Esophagus squamous epithelium (tissue), 5 donors: ENCODE measurements at places on chromosomes 5 and 9.

- DNase-seq: no peak
Measured at GRCh38 chr5:59724482-59725391, 168.8 kb downstream of the PDE4D start.

GRCh38 chr9:4164356-4164755, 135.5 kb downstream of the GLIS3 start:
- no peak for DNase-seq

DNA sequence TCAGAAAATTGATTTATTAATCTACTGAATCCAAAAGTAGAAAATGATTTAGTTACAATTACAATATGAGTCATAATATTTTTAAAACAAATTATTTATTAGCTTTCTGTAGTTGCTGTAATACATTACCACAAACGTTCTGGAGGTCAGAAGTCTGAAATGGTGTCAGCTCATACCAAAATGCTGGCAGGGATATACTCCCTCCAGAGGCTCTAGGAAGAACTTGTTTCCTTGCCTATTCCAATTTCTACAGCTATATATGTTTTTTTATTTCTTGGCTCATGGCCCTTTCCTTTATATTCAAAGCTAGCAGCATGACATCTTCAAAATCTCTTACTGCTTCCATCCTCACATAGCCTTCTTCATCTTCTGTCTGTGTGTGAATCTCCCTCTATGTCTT, 667.9 kb upstream of the ITGA1 start:
- no peak for DNase-seq

DNA sequence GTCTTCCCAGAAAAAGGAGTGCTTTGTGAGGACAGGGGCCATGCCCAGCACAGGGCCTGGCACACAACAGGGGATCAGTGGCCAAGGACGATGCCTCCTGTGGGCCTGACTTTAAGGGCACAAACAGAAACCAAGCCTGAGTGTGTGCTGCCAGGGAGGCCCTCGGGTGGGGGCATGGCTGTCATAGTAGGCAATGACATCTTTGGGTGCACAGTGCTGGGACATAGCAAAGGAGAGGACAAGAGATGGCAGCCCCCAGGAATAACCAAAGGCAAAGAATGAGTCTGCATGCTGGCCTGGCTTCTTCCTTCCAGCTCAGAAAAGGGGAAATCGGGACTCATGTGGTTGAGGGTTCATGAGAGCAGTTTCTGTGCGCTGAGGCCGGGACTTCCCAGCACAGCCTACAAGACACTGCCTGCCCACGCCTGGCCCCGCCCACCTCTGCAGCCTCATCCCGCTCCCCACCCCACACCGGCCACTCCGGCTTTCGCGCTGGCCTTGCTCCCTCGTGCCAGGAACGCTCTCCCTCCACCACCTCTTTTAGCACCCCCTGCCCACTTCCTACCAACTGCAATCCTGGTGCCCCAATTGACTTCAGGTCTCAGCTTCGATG, 13.8 kb upstream of the LHX2 start:
- DNase-seq: no peak

GRCh38 chr5:150347451-150347850, 10.0 kb upstream of the TCOF1 start:
- DNase-seq: no peak

DNA sequence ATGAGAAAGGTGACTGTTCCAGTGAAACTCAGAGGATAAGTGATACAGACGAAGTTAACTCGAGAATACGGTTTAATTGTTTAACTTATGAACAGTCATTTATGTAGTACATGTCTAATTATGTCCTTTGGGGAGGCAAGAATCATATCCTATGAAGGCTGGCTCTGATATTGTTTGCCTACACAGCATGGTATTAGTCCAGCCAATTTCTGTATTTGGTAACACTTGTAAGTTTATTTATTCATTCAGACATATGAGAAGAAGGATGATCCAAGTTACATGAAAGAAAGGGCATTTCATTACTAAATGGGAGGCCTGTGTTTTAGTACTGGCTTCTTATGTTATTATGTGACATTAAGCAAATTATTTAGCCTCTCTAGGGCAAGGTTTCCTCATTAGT, 199.7 kb downstream of the NNT start:
- no peak for DNase-seq

- DNase-seq: no peak
Measured at GRCh38 chr5:99068944-99069650, 140.3 kb upstream of the CHD1 start.

DNA sequence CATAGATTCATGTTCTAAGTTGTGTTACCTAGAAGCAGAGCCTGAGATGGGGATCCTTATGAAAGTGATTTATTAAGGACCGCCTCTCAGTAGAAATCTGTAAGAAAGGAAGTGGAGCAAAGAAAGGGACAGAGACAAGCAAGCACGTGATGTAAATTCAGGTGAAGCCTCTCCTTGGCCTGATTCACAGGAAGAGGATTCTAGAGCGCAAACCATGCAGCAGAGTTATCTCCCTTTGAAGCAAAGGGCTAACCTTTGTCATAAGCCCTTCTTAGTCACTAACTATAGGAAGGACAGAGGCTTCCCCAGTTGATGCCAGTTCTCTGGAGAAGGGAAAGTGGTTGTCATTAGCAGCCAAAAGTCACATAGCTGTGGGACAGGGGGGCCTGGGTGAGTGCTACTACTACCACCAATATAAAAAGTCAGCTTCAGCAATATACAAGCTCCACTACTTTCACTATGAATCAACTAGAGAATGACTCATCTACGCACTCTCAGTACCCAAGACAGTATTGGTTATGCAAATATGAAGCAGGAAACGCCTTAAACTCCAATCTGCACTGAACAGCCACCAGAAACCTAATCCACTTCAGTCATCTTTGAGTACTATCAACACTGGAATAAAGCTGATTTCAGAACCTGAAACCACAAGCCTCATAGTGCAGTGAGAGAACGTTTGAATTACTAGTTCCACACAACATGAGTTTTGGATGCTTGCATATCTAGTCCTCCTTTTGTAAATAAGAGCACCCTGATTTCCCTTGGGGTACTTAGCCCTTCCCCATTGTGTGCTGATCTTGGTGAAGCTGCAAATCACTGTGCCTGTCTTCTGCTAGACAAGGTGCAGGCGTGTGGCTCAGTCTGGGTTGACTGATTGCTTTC, 162.7 kb downstream of the ZNF608 start:
- DNase-seq: no peak

DNA sequence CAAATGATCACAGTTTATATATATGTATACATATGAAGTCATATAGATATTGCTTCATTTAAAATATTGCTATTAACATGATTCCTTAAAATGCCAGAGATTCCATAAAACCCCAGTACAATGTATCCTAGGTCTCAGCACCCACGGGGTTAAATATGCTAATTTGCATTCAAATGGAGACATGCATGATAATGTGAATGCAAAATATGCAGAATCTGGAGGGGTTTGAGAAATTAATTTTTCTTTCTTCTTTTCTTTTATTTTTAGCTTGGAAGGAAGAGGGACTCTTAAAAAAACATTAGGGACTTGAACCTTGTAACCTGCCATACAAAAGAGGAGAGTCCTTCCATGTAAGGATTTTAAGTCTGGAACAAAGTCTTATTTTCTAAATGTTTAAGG, 211.9 kb downstream of the MEF2C start:
- no peak for DNase-seq

- no peak for DNase-seq
Measured at GRCh38 chr9:112774006-112774996, 23.7 kb downstream of the SNX30 start.

- no peak for DNase-seq
Measured at GRCh38 chr9:23621924-23622323, 204.1 kb downstream of the ELAVL2 start.

DNA sequence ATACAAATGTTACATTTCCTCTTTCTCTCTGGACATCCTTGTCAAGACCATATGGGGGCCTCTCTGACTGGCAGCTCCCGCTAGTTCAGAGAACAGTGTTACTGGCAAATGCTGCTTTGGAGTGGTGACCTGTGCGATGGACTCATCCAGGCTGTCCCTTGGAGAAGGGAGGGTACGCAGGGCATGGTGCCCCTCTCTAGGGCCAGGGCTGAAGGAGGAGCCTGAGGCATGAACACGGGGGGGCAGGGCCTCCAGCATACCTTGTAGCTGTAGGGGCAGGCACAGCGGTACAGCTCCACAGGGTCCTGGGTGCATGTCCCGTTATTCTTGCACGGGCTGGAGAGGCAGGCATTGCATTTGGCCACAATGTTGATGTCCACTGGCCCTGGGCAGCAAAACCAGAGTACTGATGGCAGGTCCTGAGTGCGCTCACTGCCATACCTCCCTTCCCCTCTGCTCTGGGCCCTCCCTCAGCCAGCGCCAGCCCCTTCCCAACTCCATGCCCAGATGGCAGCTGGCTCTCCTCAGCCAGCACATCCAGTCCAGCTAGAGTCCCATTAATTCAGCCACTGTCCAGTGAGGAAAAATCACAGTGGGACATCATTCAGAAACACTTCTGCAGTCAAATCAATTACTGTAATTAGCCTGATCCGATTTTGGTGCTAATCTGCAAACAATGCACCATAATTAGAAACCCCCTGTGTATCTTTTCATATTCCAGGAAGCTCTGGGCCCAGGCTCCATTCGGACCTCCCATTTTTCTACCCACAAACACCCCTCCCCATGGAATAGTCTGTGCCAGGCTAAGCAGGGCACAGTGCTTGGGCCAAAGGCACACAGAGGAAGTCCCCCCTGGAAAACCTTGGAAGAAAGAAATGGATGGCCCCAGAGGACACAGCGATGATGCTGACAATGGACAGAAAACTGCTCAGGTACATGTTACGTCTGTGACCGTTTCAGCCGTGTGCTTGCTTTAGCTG, 128.8 kb upstream of the PANK3 start:
- no peak for DNase-seq

- DNase-seq: no peak
Measured at GRCh38 chr9:99567436-99567835, 254.2 kb upstream of the NR4A3 start.

DNA sequence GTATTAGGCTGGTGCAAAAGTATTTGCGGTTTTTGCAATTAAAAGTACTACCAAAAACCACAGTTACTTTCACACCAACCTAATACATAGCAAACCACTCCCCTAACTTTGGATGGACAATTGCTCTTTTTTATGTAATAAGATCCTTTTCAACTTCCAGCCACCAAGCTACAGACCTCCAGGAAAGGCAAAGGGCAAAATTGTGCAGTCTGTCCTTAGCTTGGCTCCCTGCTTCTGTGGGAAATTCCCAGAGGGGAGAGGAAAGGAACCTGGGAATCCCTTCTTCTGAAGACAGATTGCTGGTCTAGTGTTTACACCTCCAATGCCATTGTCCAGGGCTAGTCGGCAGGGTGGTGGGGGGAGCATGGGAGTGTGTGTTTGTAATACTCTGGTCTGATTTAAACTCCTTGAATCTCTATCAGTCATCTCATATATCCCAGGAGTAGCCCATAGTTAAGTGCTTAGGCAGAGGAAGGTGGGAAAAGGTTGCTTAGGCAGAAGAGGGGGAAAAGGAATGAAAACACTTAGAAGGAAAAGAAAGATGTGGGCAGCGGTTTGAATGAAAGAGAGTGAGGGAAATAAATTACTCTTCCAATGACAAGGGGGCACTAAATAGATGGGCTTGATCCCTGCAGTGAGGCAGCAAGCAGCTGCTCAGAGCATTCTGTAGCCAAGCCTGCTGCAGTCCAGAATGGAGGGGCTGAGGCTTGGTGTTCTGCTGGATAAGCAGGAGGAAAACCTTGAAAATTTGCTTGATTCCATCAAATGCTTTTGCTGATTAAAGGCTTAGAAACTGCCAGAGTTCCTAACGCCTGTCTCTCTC, 86.9 kb upstream of the MAP1B start:
- DNase-seq: no peak

- DNase-seq: no peak
Measured at GRCh38 chr9:77999231-77999631, 32.4 kb downstream of the GNAQ start.

GRCh38 chr5:82881571-82882174, 195.5 kb downstream of the TMEM167A start:
- DNase-seq: no peak

- DNase-seq: no peak
Measured at GRCh38 chr9:129467004-129467588, 153.8 kb downstream of the C9orf50 start.

GRCh38 chr5:139796061-139796806, 626 bp downstream of the PSD2 start:
- DNase-seq: no peak

DNA sequence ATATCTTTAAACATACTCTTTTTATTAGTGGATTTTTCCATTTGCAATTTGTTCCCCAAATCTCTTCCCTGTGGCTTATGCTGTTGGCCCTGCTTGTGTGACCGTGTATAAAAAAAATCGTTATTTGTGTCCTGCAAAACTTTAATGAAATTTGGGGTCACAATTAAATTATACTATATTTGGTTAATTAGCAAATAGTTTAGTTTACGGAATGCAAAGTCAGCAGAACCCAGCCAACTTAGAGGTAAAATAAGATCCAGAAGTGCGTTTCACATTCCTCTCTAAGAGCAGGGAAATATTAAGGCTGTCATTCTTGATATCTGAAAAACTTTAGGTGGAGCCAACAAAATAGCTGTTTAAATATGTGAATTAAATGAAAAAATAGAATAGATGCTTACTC, 2023.5 kb upstream of the WWC1 start:
- DNase-seq: no peak

- no peak for DNase-seq
Measured at GRCh38 chr5:17221843-17222636, 4.6 kb downstream of the BASP1 start.

- no peak for DNase-seq
Measured at GRCh38 chr5:107538331-107538730, 132.4 kb downstream of the EFNA5 start.

- no peak for DNase-seq
Measured at GRCh38 chr5:92468295-92468694, 1085.2 kb upstream of the ARRDC3 start.

DNA sequence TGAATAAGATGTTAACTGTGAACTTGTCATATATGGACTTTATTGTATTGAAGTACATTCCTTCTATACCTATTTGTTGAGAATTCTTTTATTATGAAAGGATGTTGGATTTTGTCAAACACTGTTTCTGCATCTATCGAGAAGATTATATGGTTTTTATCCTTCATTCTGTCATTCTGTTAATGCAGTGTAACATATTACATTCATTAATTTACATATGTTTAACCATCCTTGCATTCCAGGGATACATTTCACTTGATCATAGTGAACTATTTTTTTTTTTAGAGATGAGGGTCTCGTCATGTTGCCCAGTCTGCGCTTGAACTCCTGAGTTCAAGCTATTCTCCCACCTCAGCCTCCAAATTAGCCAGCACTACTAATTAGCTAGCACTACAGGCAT, 48.4 kb downstream of the F2R start:
- DNase-seq: no peak

DNA sequence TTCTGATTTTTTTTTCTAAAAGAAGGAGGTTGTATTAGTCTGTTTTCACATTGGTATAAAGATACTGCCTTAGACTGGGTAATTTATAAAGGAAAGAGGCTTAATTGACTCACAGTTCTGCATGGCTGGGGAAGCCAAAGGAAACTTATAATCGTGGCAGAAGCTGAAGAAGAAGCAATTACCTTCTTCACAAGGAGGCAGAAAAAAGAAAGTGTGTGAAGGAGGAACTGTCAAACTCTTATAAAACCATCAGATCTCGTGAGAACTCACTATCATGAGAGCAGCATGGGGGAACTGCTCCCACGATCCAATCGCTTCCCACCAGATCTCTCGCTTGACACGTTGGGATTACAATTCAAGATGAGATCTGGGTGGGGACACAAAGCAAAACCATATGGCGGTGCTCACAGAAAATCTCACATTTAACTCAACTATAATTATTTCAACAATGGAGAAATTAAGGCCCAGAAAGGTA, 27.1 kb downstream of the DPYSL3 start:
- no peak for DNase-seq
